Left lung (tissue), 14 donors: ENCODE measurements at places on chromosomes 16 and 17. TPM values are rescaled to one million over a fixed set of nuclear protein-coding genes. Genes with fewer than 3 reads are reported as not detected.

The NPIPA7 gene
- total RNA-seq = 4.9 TPM

The MYOCD gene
- 5.4 TPM for total RNA-seq

DNA sequence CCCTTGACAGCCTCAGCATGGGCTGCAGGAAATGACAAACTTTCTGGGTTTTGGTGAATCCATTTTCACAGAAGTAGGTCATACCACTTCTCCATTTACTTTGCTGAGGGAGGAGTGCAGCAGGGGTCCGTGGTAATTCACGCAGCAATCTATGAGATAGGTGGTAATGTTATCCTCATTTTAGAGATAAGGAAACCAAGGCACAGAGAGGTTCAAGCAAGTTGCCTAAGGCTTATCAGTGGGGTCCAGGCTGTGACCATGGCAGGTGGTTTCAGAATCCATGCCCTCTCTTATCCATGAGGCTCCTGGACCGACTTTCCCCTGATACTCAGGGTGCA is 12.6 kb downstream of the TBX4 start:
- DNase-seq = no peak

The IGSF6 gene
- total RNA-seq = 50.7 TPM

The ESRP2 gene
- total RNA-seq = 62.6 TPM

GRCh38 chr16:20811889-20812439 is 5.6 kb downstream of the REXO5 start:
- DNase-seq = no peak

- no peak for DNase-seq
These were observed 1.2 kb downstream of the WNT3 start for GRCh38 chr17:46817151-46817900.

DNA sequence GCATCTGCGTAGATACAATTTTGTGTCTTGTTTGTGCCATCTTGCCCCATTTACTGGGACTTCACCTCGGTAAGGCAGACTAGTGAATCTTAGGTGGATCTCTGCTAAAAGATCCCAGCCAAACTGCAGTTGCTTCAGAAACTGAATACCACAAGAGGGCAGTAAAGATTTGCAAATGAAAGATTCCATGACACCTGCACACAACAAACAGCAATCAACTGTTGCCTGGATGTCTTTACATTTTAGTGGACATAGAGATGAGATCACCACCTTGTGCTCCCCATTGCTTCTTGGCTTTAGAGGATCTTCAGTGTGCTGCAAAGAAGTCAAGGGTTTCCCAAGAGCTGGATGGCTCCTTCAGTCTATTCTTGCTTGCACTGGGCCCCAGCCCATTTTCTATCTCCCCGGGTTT is 119.2 kb upstream of the CACNG5 start:
- DNase-seq = no peak

The TOP2A gene
- total RNA-seq = 40.0 TPM

The SULT1A3 gene
- total RNA-seq = 19.7 TPM

GRCh38 chr16:23726710-23727109 is 13.7 kb upstream of the ERN2 start:
- DNase-seq = no peak

DNA sequence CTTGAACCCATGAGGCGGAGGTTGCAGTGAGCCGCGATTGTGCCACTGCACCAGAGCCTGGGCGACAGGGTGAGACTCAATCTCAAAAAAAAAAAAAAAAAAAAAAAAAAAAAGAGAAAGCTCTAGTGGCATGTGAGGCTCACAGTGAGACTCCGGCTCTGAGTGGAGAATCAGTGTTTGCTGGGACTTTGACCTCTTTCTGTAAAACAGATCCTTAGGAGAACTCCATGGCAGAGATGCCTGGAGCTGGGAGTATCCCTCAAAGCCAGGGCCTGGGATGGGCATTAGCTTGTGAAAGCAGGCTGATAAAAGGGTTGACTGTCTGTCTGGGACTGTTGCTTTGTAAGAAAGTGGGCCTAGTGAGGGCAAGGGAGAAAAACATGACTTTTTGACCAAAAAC is 46.4 kb downstream of the ZNF207 start:
- no peak for DNase-seq

The ASPA gene
- 7.1 TPM for total RNA-seq

GRCh38 chr17:27306276-27306835 is 12.4 kb downstream of the WSB1 start:
- no peak for DNase-seq

- no peak for DNase-seq
These were observed 87.5 kb upstream of the WSB1 start for GRCh38 chr17:27206447-27206846.

- no peak for DNase-seq
These were observed 22.9 kb downstream of the CLEC19A start for GRCh38 chr16:19308392-19308791.

The MYL4 gene
- 1.3 TPM for total RNA-seq

The GPR179 gene
- 0.50 TPM for total RNA-seq

The KRT27 gene
- total RNA-seq = 0.44 TPM

The ITGAX gene
- total RNA-seq = 134 TPM

The TNK1 gene
- 6.1 TPM for total RNA-seq

- no peak for DNase-seq
These were observed 15.8 kb upstream of the OSGIN1 start for GRCh38 chr16:83937267-83937666.

DNA sequence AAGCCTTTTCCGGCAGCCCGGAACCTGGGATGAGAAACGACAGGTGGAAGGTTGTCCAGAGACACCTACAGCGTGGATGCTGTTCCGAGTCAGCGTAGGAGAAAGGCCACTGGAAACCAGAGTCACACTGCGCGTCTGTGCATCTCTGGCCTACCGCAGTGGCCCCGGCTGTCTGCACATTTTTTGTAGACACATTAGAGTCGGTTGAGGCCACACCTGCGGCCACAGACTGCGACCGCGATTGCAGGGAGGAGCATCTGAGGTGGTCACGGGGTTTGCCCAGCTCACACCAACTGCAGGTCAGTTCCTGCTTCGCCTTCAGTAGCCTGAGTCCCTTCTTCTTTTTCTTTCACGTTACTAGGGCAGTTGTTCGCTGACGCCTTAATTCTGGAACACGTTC is 52.4 kb downstream of the WDR45B start:
- peak; percentile 47 for DNase-seq

GRCh38 chr17:9221147-9221921 is 200.0 kb downstream of the NTN1 start:
- DNase-seq = no peak

DNA sequence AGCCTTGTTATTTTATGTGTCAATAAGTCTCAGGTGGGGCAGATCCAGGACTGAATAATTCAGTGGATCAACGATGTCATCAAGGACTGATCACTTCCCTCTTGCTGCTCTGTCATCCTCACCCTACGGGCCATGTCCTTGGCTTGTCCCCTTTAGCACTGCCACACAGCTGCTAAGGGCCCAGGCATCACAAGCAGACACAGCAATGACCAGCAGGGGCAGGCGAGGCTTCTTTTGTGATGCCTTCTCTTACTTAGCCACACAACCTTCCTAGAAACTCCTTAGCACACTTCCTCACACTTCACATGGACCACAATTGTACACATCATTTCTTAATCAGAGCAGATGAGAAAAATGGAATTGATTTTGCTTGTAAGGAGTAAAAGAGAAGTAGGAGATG is 356.3 kb upstream of the SOX9 start:
- no peak for DNase-seq

DNA sequence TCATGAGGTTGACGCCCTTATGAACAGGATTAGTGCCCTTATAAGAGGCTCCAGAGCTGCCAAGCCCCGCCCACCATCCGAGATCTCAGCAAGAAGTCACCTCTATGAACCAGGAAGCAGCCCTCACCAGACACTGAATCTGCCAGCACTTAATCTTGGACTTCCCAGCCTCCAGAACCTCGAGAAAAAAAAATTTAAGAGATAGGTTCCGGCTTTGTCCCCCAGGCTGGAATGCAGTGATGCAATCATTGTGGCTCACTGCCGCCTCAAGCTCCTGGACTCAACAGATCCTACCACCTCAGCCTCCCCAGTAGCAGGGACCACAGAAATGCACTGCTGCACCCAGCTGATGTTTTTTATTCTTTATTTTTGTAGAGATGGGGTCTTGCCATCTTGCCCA is 22.5 kb upstream of the ADCY9 start:
- no peak for DNase-seq

GRCh38 chr16:49756775-49757558 is 98.9 kb downstream of the ZNF423 start:
- no peak for DNase-seq

The USP6 gene
- 0.21 TPM for total RNA-seq
